ENCODE measurements at places on chromosomes 5 and 9. TPM values are rescaled to one million over a fixed set of nuclear protein-coding genes. Genes with fewer than 3 reads are reported as not detected.

DNA sequence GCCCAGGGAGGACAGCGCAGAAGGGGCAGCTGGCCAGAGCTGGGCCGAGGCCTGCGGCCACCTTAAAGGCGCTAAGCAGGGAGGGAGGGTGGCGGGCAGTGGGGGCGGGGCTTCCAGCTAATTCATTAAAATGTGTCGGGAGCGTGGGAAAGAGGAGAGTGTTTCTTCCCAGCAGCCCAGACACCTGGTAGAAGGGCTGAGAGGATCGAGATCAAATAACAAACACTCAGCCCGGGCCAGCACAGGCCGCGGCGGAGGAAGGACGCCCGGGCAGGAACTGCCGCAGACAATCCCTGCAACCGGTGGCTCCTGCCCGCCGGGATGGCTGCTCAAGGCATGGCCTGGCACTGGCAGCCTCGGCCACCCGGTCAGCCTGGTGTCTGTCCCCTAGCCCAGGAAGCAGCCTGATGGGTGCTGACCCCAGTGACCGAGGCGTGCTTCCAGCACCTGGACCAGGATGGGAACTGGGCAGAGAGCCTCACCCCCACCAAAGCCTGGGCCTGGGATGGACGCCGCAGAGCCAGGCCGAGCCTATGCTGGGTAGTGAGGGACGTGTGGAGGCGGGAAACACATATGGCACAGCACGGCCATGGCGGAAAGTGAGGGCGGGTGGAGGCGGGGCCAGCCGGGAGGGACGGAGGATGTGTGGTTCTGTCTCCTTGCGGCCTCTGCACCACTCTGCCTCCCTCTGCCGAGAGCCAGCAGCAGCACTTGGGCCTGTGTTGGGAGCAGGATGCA, 3.2 kb upstream of the NRARP start:
- no peak for DNase-seq

DNA sequence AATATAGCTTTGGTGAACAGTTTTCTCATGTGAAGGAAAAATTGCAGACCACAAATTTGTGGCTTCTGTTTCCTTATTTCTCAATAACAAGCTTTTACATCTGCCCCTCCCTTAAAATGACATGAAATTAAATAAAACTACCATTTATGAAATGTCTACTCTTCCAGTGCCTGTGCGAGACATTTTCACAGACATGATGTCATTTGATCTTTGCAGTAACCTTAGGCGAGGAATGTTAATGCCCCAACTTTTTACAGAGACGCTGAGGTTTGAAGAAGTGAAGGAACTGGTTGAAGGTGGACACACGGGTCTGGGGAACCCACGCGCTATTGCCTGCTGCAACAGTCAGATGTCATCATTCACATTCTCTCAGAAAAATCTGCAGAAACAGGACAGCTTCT, 61.5 kb downstream of the OSTF1 start:
- no peak for DNase-seq

DNA sequence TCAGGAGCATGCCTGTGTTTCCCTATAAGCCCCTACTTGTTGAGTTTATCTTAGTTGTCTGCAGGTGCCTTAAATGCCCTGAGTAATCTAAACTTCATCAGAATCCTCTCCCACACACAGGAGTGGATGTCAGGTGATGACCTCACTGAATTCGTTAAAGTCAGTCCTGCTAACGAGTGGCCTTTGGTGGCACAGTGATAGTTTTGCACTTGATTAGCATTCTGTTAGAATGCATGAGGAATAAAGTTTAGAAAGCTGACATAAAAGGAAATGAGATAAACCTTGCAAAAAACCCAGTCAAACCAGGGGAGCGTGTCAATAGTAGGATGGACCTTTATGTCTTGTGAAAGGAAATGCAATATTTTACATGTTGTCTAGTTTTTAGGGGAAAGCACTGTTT, 4.5 kb downstream of the TRIM32 start:
- DNase-seq, result no peak

- DNase-seq, result no peak
Measured at GRCh38 chr5:112776301-112776856, 38.7 kb downstream of the APC start.

GRCh38 chr9:7844242-7844641, 44.7 kb upstream of the DMAC1 start:
- DNase-seq, result no peak

The FIBCD1 gene
- 0.47 TPM for polyA plus RNA-seq

All from renal cortex interstitium (tissue), 15 donors.